Stimulated activated CD8-positive, alpha-beta memory T cell treated with anti-CD3 and anti-CD28 coated beads, Interleukin-15, amount 100 ng/mL, for 4 hours (primary cell): ENCODE measurements at places on chromosomes 12 and 14.

- no peak for DNase-seq
These were observed 5.2 kb downstream of the TRAFD1 start for GRCh38 chr12:112130441-112130998.

DNA sequence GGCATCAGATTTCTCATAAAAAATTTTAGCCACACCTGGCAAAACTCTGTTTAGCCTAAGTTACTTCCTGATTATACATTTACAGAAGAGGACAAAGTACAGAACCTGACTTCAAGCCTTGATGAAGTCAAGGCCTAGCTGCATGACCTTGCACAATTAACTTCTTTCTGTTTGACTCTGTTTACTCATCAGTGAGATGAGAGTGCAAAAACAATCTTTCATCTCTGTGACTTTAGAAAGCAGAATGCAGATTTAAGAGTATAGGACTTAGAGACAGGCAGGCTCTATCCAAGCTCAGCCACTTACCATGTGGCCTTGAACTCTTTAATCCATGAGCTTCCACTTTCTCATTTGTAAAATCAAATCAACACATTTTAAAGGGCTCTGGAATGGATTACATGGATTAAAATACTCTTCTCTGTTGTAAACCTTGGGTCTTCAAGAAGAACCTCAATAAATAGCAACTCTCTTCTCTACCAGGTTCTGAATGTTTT lies 1178.9 kb downstream of the FLRT2 start:
- no peak for DNase-seq

GRCh38 chr12:116037941-116038837 lies 239.3 kb downstream of the MED13L start:
- DNase-seq, result no peak

GRCh38 chr14:63642656-63643382 lies 1.1 kb upstream of the WDR89 start:
- DNase-seq, result no peak

DNA sequence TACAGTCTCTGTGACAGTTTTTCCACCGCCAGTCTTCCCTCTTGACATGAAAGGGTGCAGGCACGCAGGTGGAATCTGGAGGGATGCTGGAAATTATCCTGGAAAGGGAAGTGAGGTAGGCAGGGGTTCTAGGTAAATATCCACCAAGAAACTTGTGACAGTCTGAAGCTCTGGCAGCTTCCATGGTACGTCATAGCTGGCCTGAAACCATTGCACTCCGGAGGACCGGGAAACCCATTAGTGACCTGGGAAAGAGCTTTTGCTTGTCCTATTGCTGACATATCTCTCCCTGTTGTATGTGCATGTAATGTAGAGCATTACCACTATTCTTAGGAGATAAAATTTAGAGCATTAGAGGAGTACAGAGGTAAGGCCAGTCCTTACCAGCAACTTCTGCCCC lies 275.9 kb downstream of the EGLN3 start:
- DNase-seq, result no peak

- no peak for DNase-seq
These were observed 43.9 kb downstream of the RAB35 start for GRCh38 chr12:120072472-120073249.

- DNase-seq, result no peak
These were observed 48.6 kb upstream of the PPP1R12A start for GRCh38 chr12:79983492-79983891.

- DNase-seq, result no peak
These were observed 1054.3 kb downstream of the VRK1 start for GRCh38 chr14:97851428-97851995.

- DNase-seq, result no peak
These were observed 244.1 kb downstream of the FBXL14 start for GRCh38 chr12:1350055-1350933.

DNA sequence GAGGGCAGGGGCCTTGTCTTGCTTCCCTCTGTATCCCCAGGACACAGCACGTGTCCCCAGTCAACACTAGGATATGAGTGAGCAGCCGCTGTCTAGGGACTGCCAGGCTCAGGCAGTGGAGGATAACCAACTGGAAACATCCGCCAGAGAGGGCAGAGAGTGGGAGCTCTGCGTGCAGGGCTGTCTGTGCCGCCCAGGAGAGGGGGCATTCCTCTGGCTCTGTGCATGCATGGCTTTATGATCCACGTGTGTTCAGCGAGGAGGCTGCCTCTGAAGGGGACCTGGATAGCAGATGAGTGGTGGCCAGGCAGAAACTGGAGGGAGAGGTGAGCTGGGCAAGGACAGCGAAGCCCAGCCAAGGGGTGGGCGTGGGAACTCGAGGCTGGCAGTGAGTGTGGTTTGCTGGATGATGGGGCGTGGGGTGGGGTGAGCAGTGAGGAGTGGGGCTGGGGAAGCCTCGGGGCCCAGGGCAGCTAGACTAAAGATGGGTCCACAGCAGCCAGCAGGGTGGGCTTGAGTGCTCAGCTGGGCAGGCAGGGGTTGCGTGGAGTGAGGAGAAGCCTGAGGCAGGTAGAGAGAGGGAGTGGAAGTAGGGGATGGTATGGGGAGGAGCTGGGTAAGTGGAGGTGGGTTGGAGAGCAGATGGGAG lies 72.9 kb downstream of the PRIMA1 start:
- DNase-seq, result no peak

DNA sequence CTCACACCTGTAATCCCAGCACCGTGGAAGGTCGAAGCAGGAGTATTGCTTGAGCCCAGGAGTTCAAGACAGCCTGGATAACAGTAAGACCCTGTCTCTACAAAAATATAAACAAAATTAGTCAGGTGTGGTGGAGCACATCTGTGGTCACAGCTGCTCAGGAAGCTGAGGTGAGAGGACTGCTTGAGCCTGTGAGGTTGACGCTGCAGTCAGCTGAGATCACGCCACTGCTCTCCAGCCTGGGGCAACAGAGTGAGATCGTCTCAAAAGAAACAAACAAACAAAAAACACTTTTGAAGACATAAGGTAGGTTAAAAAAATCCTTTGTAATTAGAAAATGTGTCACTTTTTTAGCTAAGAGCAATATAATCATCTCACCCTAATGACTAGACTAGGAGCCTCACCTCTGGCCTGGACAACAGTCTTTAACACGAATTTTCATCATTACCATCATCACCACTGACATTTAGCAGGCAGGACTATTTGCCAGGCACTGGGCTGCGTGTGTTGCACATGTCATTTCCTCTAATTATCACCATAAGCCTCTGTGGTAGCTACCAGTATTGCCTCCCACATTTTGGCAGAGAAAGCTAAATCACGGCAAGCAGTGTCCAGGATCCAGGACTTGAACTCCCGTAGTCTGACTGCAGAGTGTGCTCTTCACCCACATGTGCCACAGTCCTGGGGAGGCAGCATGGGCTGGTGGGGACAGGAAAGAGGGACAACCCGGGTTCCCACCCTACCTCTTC lies 4.6 kb upstream of the SYCP3 start:
- no peak for DNase-seq

DNA sequence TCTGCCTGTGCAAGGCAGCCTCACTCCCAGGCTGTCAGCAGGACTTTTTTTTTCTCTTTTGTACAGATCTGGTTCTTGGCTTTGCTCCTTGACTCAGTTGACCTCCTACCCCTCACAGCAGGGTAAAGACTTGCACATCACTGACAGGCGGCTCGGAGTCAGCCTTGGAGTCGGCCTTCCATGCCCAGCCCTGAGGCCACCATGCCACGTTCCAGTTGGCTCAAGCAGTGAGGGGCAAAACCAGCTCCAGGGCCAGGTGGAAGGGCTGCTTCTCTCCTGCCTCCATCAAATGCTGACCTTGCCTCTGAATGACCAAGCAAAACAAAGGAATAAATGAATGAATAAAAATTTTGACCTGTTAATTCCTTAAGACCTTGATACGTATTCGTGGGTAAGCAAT lies 27.6 kb downstream of the JAG2 start:
- no peak for DNase-seq

DNA sequence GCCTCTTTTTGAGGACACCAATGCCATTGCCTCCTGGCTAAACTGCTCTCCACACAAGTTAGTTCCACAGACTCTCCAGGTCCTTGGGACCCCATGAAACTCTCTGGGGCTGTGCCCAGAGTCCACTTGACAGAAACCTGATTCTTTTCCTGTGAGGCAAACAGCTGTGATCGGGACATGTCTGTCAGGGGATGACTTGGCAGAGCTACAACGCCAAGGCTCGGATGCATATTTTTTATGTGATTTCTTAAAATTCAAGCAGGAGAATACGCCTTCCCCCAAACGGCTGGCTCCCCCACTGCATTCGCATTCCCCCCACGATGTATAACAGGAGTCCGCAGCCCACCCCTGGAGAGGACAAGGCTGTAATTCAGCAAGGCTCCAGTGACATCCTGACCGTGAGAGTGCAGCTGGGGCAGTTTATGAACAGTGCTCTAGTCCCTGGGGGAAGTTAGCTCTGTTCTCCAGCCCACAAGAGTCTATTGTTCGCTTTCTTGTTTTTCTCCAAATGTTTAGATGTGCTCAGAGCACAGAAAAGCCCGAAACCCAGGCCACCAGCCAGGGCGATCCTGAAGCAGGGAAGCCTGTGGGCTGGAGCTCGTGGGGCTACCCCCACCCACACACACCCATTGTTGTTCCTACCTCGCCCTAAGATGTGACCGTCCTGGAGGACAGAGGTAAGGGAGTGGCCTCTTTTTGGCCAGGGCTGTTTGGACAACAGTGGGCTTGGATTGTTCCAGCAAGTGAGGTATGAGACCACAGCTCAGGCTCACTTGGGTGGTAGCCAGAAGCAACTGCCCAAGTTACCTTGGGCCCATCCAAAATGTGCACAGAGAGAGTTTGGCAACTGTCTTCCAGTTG lies 159.5 kb downstream of the ZFP36L1 start:
- DNase-seq, result no peak

DNA sequence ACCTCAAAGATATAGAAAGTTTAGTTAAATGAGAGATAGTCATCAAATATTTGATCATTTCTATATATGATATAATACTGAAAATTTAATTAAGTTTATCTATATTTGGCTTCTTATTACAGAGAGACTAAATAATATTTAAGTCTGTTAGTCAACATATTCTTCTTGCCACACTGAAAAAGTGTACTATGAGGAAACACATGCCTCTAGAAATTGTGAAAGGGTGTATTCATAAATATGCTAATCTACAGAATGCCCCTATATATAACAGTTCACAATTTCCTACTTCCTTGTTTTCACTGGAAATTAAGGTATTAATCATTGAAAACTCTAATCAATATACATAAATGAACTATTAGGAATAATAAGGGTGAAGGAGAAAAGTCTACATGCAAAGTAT lies 31.4 kb upstream of the ETV6 start:
- DNase-seq, result no peak

- no peak for DNase-seq
These were observed 943.8 kb downstream of the SLC16A7 start for GRCh38 chr12:60539592-60539991.

DNA sequence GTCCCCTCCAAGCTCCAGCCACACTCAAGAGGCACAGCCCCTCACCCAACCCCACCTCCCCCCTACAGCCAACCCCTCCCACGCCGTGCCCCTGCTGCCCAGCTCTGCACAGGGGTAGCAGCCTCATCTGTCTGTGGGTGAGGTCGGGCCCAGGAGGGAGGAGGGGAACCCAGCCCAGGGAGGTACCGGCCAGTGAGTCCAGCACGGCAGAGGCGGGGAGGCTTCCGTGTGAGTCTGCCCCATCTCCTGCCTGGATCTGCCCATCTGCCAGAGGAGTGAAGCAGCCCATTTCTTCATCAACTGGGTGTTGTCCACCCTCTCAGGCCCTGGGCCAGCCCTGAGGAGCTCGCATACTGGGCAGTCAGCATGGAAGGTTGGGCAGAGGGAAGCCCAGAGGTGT lies 54.2 kb downstream of the CCNK start:
- no peak for DNase-seq

- DNase-seq, result no peak
These were observed at the start of gene KRT81 for GRCh38 chr12:52291267-52291935. KRT81 (minus strand) TSS chr12:52291534; CDS start chr12:52291465, 69 bp downstream.

DNA sequence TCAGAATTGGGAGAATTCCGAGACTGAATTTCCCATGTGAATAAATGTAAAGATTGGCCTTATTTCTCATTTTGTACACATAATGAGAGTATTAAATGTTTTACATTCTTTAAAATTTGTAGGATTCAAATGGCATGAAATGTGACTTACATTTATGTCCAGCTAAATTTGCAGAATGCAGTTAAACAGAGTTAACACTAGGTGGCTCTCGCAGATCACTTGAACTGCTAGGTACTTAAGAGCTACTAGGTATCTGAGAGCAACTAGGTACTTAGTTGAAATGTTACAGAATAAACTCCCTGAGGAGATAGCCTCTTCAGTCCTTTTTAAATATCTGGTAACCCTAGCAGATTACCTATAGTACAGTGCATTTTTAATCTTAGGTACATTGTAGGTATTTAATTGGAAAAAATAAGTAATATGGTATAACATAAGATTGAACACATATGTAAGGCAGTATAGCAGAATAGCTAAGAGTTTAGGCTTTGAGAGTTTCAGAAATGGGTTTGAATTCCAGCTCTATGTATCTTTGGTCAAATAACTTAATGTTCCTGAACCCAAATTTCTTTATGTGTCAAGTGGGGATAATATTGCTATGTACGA lies 73.8 kb downstream of the KIAA0586 start:
- DNase-seq, result no peak

DNA sequence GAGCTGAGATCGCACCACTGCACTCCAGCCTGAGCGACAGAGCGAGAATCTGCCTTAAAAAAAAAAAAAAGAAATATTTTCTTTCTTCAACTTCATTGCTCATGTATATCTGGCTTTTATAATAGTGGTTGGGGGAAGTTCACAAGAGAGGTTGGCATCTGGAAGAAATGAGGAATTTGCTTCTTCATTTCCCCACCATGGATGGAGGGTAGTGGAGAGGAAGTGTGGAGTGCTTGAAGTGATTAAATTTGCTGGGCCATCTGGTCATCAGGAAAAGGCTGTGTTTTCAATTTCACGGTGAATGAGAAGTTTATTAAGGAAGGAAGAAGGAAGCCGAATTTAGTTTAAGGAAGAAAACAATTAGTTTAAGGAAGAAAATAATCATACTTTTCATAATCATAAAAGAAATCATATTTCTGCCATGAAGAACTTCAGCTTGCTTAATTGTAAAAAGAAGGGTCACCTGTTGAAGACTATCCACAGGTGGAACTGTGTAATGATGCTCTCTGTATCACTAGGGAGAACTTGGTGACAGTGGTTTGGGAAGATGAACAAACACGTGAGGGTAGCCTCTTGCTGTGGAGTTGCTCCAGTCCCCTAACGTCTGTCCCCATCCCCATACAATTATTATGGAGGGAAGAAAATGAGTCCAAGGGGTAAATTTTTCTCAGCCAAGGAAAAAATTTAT lies 197.3 kb upstream of the ARHGAP5 start:
- DNase-seq, result no peak

- no peak for DNase-seq
These were observed 54.4 kb downstream of the IQSEC3 start for GRCh38 chr12:120951-121350.
